Stimulated activated CD4-positive, alpha-beta T cell treated with anti-CD3 and anti-CD28 coated beads, TNF-alpha, amount 100 ng/mL, for 1 hour (primary cell): ENCODE measurements at places on chromosomes 4 and X.

DNA sequence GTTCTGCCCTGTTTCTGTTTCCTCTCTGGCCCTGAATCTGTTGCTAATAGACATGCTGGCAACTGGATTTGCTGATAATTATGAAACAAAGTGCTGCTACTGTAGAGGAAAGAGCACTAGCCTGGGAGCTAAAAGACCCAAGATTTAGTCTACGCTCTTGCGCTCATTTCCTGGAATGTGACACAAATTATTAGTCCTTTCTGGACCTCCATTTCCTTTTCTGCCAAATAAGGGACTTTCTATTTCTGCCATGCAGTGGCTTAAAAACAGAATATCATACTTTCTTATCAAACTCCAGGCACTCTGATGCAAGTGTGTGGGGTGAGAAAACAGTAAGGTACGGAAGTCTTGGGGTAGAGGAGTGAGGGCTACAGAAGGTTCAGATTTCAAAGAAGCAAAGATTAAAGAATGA is 48.3 kb upstream of the GPR174 start:
- DNase-seq: no peak

GRCh38 chr4:40323866-40324265 is 11.3 kb upstream of the CHRNA9 start:
- no peak for DNase-seq

GRCh38 chr4:55087009-55087912 is 38.1 kb downstream of the KDR start:
- no peak for DNase-seq

DNA sequence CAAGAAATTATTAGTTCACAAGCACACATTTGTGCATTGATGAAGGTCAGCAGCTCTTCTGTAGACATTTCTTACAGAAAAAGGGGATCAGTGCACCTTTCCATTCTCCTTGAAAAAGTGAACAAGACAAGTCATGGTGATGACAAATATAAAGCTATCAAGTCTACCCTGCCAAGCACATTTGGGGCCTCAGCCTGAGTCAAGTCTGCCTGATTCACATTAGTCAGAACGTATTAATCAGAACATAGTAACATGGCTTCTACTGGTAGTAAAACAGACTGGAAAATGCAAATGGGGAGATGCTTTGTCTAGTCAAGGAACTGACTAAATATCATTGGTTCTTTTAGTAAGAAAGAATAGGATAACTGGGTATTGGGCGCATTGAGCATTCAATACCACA is 2305.1 kb downstream of the PCDH7 start:
- DNase-seq: no peak

GRCh38 chr4:148216866-148217814 is 225.1 kb downstream of the NR3C2 start:
- no peak for DNase-seq

GRCh38 chr4:166481739-166482138 is 608.7 kb downstream of the TLL1 start:
- DNase-seq: no peak

GRCh38 chr4:65669111-65670019 is 924 bp downstream of the EPHA5 start:
- DNase-seq: no peak

GRCh38 chr4:128284317-128284716 is 3.3 kb downstream of the PGRMC2 start:
- no peak for DNase-seq

DNA sequence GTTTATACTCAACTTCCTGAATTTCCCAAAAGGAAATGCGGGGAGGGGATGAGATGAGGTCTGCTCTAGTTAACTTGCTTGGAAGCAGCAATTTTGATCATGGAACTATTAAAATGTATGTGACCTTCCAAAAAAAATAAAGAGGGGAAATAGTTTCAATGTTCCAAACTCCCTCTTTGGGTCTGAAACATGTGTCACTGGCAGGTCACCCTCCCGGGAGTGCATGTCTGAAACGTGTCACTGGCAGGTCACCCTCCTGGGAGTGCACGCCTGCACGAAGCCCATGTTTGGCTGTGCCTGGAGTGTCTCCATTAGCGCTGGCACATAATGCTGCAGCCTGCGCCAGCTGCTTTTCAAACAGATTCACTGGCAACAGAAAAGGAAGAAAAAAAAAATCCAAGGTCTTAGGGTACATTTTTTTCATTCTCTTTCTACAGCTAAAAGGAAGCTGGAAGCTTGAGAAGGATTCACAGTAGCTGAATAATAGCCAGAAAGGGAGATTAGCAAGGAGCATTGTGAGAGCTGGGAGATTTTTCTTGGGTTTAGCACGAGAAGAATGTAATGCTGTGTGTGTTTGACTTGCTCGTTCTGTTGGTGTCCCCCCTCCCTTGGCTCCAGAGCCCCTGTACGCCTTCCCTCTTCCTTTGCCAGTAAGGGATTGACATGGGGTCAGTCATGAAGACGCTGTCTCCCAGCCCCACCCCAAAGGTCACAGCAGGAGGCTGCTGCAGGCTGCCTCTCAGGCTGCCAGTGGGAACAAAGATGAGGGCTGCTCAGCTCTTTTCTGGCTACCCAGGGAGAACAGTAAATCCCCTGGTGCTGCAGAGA is 39.2 kb upstream of the TLR3 start:
- DNase-seq: no peak

DNA sequence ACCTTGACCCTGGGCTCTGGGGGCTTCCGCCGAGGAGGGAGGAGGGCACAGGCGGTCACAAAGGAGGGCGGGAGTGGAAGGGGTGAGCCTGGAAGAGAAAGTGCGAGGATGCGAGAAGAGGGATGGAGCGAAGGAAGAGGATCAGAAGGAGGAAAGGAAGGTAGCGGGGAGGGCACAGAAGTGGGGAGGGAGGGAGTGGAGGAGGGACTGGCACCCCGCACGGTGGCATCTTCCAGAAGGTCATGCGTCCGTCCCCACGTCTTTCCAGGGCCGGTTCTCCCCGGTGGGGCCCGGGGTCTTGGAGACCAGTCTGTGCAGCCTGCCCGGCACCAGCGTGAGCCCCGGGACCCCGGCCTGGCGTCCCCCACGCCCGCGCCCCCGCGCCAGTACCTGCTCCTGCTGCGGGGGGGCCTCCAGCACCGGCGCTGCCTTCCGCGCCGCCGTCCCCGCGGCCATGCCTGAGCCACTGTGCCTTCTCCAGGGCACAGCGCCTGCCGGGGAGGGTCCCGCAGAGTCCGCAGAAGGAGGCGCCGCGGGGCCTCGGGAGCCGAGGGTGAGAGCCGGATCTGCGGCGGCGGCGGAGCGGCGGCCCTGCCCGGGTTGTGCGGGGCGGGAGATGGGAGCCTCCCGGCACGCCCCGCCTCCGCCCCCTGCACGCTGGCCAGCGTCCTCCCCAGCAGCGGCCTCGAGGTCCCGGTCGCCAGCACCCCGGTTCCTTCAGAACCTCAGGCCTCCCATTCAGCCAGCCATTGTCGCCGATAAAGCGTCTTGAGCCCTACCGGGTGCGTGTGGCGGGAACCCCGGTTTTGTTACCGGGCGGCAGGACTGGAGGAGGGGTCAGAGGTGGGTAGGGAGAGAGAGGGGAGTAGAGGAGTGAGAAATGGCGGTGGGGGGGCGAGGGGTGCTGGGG is at the start of gene RNF175:
TSS of gene RNF175 (minus strand) at position 618 of the 910 bp plus-strand sequence. CDS start at position 456, 162 bp downstream.
- DNase-seq: peak; percentile 10

DNA sequence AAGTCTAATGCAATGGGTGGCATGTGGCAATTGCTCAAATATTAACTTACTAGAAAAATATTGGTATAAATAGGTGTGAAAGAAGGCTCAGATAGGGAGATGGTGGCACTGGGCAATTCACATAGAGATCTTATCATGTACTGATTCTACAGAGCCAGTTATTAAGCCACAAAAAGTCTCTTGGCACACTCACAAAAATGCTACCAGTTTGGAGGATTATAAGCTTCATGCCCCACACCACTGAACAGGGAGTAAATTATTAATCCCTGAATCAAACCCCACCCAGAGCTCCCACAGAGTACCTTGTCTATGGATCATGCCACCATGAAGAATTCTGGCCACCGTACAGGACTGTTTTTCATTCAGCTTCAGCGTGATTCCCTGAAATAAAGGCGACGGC is 13.8 kb downstream of the MPP1 start:
- DNase-seq: no peak
